ENCODE measurements at places on chromosomes 5 and 9.

DNA sequence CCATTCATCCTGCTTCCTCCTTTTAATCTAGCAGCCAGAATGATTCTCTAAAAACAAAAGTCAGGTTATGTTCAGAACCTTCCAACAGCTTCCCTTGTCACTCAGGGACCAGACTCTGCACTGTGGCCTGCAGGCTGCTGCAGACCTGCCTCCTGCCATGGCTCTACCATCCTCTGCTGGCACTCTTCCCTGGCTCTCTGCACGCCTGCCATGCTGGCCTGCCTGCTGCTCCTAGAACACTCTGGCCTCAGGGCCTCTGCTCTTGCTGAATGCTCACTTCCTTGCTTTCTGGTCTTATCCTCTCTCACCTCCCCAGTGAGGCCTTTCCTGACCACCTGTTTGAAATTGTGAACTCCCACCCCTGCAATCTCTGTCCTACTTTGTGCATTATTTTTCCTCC, 149.4 kb downstream of the CD180 start:
- DNase-seq, result no peak

DNA sequence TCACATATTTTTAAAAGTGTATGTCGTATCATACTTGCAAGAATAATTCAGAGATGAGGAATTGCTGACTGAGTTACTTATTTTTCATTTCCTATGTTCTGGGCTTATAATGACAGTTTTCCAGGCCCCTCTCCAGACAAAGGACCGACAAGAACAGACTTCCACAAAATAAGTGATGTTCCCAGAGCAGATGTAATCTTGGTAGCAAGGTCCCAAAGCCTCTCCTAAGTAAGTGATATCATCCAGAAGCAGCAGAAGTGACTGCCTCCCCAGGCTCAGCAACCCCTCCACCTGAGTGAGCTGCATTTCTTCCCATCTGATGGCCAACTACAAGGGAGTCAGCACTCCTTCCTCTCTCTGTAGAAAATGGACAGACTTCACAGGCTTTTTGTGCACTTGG, 57.1 kb downstream of the SEMA6A start:
- no peak for DNase-seq

GRCh38 chr9:132842124-132843044, 35.7 kb downstream of the AK8 start:
- no peak for DNase-seq

DNA sequence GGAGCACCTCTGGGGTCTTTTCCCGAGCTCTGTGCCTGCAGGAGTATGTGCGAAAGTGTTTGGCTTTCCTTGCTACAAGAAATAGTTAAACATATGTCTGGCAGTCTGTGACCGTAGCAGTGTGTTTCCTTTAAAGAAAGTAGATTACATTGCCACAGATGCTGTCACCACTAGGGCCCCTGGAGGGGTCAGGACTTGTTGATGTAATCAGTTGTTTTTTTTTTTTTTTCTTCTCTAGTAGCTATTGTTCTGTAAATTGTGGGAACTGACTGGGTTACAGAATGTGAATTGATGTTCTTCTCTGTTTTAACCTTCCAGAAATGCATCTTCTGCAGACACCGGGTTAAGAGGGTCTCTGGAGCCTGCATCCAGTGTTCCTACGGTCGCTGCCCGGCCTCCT, 345.6 kb downstream of the KDM4C start:
- no peak for DNase-seq

GRCh38 chr5:1888541-1889251, 6.0 kb upstream of the IRX4 start:
- no peak for DNase-seq

DNA sequence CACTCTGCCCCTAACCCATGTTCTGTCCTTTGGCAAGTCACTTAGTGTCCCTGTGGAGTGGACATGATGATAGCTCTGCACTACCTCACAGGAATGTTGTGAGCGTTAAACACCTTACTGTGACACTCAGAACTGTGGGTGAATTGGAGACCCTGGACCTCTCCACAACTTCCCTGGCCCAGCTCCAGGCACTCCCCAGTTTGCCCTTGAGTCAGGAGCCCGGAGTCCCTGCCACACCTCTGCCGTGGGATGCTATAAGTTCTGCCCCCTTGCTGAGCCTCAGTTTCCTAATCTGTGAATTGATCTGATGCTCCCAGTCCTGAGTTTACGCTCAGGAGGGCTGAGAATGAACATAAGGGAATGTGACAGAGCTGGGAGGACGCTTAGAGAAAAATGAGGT, 34.4 kb downstream of the GSN start:
- no peak for DNase-seq

GRCh38 chr5:126267438-126267837, 155.8 kb upstream of the GRAMD2B start:
- no peak for DNase-seq

DNA sequence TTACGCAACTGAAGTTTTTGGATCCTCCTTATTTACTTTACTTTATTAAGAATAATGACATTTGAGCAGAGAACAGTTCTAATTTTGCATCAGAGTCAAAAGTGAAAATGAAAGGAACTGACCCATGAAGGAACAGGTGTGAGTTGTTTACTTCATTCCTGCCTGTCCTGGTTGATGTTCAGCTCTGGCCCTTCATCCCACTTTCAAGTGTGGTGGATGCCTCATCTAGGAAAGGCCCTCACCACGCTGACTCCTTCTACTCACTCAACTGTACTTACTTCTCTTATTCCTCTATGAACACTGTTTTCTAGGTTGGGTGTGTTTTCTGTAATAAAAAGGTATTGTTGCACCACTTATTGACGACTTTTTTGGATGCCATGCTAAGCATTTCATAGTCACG, 61.8 kb upstream of the PLEKHG4B start:
- DNase-seq, result no peak

- DNase-seq, result no peak
Measured at GRCh38 chr5:32278406-32278805, 34.3 kb downstream of the MTMR12 start.

DNA sequence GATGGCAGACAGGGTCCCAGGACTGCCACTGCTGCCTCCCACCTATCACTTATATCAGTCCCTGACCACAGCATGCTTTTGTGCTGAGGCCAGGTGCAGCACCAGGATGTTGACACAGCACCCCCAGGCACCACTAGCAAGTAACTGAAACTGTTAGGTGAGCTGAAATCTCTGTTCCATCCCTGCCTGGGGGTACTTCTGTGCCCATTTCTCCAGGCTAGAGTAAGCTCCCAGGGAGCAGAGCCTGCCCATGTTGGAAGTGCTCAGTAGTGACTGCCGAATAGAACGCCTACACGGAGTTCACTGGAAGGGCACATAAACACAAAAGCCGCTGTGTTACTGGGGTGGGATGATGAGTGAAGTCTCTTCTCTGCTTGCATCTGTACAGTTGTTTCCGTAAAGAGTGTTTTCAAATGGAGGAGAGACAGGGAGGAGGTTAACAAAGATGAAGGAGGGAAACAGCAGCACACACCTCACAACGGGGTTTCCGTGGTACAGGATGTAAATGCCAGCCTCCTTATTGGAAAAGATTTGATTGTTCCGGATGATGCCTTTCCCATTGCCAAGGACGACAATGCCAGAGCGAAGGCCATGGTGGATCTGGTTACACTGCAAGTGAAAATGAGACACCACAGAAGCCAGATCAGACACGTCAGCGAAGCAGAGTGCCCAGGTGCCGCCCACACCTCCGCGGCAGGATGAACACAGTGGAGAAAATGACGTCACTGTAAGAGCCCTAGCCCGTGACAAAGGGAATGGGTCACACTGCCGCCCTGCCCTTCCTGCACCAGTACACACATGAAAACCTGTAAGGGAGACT, 43.1 kb downstream of the POLR1E start:
- no peak for DNase-seq

GRCh38 chr5:134527156-134527960, 1.9 kb downstream of the JADE2 start:
- DNase-seq, result peak; percentile 72

- peak; percentile 9 for DNase-seq
Measured at GRCh38 chr5:139903795-139904565, 108.4 kb downstream of the PSD2 start.

- peak; percentile 14 for DNase-seq
Measured at GRCh38 chr5:155952486-155953089, 374.4 kb upstream of the SGCD start.

DNA sequence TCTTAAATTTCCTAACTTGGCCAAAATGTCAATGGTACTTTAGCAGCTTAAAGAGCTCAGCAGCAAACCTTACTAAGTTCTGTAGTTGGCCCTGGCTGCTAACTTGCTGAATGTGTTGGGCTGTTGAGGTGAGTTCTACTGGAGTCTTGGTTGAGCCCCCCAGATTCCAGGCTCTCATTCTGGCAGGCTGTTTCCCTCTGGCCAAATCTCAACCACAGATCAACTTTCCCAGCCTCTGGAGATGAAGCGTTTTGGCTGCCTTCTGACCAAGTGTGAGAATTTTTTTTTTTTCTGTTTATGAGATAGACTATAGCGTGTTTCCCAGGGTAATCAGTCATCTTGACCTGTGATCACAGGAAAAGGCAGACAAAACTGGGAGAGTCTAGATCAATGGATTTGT, 343.7 kb downstream of the EBF1 start:
- no peak for DNase-seq

- no peak for DNase-seq
Measured at GRCh38 chr9:121289026-121289771, 21.2 kb downstream of the GSN start.

- peak; percentile 67 for DNase-seq
Measured at GRCh38 chr5:126015235-126016181, 407.7 kb upstream of the GRAMD2B start.

DNA sequence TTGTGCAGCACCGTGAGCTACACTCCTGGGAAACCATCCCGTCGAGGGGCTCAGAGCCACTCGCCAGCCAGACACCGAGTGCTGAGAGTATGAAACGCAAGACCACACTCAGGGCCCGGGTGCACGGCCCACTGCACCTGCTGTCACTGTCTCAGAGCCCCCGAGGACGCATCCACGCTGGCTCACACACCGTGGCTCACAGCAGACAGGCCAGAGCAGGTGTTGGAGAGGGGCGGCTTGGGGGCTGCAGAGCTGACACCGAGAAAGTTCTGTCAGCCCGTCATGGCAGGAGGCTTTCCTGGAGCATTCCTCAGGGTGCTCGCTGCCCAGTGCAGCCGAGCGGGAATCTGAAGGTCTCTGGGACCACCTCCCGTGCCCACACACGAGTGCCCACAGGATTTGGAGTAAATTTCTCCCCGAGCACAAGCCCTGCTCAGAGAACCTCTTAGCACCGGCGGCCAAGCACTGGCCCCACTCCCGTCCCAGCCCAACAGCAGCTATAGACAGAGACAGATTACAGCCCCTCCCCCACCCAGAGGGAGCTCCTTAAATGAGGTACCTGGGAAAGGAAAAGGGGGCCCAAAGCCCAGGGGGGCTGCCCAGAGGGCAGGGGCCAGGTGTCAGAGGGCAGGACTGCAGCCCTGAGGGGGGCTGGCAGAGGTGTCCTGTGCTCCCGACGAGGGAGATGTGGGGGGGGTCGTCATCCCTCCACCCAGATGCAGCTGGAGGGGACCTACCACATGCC, 56.0 kb upstream of the SARDH start:
- no peak for DNase-seq

DNA sequence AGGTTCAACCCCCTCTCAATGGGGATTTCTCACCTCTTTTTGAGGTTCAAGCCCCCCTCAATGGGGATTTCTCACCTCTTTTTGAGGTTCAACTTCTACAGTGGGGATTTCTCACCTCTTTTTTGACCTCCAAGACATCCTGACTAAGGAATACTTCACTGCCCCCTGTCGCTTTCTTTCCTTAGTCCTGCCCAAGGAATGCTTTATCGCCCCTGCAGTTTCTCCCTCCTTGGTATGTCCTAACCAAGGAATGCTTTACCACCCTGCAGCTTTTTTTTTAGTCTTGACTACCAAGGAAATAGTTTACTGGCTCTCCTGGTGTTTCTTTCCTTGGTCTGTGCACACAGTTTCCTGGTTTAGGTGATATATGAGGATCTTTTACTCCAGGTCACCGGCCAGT, 9.6 kb upstream of the IRGM start:
- DNase-seq, result no peak

- no peak for DNase-seq
Measured at GRCh38 chr9:79889369-79889768, 317.6 kb downstream of the TLE4 start.

DNA sequence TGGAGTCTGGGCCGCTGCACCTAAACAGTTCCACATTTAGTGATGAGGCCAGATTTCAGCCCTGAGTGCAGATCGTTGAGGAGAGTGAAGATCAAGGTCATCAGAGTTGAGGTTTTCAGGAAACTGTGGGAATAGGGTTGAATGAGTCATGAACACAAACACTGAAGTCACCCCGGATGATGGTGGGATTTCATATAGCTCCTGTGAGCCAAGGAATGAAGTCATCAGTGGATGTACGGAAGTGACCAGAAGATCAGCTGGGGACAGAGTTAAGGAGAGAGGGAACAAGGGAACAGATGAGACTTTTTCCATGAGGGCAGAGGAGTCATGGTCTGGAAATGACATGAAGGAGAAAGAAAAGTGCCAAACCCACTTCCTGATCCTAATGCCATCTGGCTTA, 36.5 kb downstream of the PALM2AKAP2 start:
- no peak for DNase-seq

DNA sequence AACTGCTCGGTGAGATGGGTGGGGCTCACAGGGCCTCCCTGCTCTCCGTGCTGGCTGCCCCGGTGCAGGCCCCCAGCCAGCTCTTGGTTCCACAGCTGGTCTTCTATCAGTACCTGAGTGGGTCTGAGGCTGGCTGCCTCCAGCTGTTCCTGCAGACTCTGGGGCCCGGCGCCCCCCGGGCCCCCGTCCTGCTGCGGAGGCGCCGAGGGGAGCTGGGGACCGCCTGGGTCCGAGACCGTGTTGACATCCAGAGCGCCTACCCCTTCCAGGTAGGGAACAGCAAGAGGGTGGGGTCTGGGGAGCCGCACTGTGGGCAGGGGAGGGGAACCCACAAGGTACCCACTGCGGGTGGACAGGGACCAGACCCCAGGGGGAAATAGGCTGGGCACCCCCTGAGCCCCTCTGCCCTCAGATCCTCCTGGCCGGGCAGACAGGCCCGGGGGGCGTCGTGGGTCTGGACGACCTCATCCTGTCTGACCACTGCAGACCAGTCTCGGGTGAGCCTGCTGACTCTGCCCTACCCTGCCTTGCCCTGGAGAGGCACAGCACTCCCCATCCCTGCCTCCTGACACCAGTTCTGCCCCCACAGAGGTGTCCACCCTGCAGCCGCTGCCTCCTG, 2.8 kb downstream of the MAMDC4 start:
- DNase-seq, result no peak

DNA sequence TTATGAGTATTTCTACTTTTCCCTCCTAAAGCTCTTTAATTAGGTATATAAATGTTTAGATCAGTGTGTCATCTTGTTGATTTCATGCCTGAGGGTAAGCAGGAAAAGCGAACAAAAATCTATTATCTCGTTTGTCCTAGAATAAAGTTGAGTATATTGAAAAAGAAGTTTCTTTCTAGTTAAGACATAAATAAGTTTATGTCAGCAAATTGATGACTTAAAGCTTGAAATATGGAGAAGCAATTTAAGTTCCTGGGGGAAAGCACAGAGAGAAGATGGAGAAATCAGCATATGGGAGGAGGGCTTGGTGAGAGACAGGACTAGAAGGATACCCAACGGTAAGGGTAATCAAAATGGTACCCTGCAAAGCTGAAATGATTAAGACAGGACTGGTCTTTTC, 813.4 kb downstream of the MTRR start:
- no peak for DNase-seq
